HAP-1 (cell line): ENCODE measurements at places on chromosomes 6 and 20.

- no peak for DNase-seq
Observed at GRCh38 chr20:56797023-56797422, 167.9 kb downstream of the TFAP2C start.

DNA sequence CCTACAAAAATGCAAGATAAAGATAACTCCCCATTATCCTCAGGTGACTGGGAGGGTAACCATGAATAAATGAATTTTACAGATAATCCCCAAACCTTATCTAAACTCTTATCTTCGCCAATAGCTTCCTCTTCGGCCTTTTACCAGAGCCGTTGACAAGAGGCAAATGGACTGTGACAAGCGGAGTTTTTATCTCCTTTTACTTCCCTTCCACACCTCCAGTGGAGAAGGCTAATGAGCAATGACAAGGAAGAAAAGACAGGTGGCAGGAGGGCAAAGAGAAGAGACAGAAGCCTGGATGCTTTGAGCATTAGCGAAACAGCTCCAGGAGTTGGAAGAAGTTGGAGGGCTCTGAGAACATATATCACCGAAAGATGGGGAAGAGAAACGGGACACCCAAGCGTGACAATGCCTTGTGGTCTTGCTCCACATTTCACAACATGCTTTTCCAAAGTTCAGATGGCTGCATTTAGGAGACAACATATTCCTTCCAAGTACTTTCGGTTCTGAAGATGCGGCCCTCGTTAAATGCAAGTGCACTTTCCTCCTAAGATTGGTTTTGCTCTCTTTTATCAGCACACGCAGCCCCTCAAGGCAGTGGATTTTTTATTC is 69.2 kb downstream of the PRDM1 start:
- DNase-seq: no peak

DNA sequence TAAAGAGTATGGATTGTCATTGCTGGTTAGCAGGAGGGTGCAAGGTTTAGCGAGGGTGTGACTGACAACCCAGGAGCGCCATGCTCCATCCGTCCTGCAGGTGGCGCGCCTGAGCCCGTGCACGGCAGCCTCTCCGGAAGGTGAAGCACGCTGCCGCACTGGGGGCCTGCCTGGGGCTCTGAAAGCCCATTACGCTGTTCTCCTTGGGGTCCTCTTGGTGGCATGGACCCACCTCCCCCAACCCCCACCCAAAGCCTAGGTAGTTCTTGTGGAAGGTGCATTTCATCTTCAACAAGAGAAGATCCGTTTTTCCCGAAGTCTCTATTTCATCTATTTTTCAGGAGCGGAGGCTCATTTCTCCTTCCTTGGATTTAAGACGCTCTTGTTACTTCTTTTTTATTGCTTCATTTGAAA is 197.4 kb upstream of the KCNG1 start:
- DNase-seq: peak; percentile 12

DNA sequence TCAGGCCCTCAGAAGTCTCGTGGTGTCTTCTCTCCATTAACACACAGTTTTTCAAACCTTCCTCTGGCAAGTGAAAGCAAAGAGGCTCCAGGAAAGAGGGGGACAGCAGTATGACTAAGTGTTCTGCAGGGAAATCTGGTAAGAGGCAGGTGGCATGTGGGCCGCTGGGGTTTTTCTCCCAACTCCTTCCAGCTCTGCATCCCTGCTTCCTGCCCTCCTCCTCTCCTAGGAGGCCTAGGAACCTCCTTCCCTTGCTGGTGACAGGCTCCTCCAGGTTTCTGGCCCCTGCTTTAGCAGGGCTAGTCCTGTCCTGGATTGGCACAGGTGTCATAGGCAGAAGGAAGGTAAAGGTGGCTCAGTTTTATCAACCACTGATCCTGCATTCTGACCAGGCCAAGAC is 7.6 kb upstream of the ITCH start:
- DNase-seq: no peak

- DNase-seq: no peak
Observed at GRCh38 chr6:114430534-114431124, 87.8 kb upstream of the HS3ST5 start.

GRCh38 chr6:80329496-80329895 is 223.0 kb downstream of the BCKDHB start:
- DNase-seq: no peak

DNA sequence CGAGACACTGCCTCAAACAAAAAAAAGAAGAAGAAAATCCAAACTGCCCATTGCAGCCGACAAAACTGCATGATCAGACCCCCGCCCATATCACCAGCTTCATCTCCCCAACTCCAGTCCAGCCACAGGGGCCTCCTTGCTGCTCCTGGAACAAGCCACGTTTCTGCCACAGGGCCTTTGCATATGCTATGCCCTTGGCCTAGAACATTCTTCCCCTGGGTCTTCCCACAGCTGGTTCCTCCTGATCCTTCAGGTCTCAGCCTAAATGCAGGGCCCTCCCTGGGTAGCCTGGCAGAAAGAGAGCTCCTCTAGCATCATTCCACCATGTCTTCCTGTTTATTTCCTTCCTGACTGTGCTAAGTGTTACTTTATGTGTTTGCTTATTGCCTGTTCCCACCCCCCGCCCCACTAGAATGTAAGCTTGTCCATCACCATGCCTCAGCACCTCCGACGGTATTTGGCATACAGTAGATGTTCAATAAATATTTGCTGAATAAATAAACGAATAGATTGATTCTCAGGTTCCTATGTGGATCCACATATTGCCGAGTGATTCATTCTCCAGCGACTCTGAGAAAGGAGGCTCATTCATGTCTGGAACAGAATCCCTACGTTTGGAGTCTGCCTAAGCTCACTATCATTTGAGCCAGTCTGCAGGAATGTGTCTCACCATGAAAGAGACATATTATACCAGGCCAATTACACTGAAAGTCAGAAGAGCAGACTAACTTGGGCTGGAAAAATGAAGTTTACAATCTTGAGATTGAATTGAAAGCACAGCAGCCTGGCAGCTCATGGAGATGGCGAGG is 56.1 kb downstream of the NFATC2 start:
- DNase-seq: no peak

DNA sequence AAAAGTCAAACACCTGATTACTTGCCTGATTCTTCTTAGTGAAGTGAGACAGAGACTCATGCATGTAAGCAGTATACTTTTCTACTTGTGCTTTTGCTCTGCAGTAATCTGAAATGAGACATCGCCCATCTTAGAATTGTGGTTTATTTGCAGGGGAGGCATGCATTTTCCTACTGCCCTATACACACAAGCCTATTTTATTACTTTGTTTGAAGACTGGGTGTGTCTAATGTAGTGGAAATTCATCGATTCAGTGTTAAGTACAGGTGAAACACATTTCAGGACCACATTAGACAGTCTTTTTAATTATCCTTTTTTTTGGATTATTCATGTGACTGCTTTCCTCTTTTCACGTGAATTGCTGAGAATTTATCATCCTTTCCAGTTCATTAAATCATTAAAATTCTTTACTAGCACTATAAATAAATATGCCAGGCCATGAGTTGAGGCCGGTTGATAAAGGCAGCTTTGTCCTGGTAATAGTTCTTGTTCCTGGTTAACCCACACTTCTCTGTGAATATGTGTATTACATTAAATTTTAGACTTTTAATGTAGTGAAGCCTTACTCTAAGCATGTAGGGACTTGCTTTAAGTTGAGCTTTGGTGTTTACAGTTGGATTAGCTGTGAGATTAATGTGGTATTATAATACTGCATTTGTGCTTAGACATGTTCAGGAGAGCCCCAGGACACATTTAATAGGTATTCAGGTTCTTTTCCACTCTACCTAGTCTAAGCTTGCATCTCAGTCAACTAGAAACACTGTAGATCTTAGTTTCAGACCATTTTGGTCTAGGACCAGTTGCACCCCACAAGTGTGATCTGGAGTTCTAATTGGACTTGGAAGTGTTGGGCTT is 10.8 kb upstream of the BTBD3 start:
- DNase-seq: no peak

GRCh38 chr6:23994013-23994412 is 132.0 kb upstream of the NRSN1 start:
- DNase-seq: no peak

- DNase-seq: no peak
Observed at GRCh38 chr6:111157412-111157811, 70.1 kb downstream of the SLC16A10 start.

DNA sequence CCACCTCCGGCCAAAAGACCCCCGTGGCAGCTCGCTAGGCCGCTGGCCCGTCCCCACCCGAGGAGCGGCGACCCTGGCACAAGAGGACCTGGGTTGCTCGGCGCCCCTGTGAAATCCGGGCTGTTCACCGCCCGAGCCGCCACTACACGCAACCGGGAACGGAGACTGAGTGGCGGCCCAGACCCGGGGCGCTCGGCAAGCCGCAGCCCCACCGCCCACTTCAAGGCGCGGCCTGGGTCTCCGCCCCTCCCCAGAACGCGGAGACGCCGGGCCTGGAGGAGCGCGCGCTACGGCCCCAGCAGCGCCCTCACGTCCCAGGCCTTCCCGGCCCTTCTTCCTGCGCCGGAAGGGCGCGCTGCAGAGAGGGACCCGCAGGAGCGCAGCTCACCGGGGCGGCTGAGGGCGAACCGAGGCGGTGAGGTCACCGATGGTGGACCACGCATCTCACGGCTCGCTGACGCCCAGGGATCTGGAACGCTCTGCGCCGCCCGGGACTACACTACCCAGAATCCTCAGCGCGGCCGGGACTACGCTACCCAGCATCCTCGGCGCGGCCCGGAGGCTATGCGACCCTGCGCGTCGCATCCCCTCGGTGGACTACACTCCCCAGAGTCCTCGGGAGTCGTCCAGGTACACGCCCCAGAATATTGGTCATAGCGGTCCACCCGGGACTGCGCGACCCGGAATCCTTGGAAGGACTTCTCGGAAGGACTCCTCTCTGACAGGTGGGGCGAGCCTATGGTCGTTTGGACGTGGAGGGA is at the start of gene ZNF337:
Gene ZNF337, minus strand, starts transcription at position 483 of the 761 bp plus-strand sequence. CDS start 10,436 bp downstream, outside the sequence.
- DNase-seq: peak; percentile 96

DNA sequence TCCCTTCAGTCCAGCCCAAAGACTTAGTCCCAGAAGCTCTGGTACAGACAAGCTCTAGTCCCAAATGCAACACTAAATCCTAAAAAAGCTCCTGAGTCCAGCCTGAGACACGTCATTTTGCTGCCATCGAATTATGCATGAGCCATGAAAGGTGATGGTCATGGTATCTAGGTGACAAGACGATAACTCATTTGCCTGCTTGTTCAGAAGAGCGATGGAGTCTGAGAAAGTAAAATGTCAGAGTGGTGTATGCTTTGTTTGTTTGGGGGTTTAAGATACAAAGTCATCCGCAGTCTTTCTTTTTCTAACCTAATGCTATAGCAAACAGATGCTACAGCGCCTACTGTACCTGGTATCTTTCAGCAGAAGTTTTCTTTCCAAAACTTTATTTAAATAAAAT is 54.7 kb downstream of the SLC23A2 start:
- no peak for DNase-seq

- DNase-seq: no peak
Observed at GRCh38 chr6:35500782-35501181, 3.9 kb upstream of the TEAD3 start.

DNA sequence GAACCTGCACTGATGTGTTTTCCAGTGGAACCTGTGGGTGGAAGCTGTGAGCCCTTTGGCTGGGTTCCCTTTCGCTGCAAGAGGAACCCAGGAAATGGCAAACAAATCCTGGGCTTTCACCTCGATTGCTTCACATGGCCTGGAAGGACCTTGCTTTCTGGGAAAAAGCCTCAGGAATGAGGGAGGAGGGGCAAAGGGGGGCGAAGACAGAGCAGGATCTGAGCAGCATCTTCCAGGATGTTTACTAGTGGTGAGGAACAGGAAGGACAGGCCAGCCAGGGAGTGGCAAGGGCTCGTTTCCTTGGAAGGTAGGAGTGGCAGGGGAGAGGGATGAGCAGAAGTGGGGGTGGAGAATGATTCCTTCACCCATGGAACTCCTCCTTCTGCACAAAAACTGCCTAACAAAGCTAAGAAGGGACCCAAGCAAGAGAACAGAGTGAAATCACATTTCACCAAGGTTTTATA is 5.9 kb downstream of the SLC2A10 start:
- no peak for DNase-seq

DNA sequence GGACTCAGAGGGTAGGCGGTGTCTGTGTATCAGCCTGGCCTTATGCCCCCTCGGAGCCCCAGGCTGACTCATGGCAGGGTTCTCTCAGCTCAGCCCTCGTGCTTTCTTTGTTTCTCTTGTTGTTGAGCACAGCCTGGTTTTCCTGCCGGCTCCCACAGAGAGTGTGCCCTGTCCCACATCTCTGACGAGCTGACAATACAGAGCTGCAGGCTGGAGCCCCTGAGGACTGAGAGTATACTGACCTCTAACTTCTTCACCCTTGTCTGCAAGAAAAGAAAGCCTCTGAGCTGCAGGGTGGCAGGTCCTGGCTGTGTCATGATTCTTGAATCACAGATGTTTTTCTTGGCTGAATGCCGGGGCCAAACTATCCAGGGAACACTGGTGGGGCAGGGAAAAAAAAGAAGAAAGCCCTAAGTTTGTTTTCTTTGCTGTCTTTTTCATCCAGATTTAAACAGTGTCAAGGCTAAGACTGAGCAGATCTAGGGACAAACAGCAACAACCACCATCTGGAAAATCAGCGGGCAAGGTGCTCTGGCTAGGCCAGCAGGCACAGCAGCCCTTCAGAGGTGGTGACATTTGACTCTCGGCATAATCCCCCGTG is 63.3 kb upstream of the ZNF133 start:
- no peak for DNase-seq

DNA sequence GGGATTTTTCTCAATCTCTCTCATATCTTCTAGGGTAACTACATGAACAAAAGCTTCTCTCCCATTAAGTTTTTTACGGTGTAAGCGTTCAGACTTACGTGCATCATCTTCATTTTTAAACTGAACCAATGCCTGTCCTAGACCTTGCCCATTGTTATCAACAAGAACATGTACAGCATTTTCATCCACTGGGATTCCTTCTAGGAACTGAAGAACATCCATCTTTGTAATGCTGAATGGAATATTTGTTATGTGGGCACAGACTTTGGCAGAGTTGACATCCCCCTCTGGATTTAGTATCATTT is 11.3 kb downstream of the CPNE1 start:
- DNase-seq: no peak

DNA sequence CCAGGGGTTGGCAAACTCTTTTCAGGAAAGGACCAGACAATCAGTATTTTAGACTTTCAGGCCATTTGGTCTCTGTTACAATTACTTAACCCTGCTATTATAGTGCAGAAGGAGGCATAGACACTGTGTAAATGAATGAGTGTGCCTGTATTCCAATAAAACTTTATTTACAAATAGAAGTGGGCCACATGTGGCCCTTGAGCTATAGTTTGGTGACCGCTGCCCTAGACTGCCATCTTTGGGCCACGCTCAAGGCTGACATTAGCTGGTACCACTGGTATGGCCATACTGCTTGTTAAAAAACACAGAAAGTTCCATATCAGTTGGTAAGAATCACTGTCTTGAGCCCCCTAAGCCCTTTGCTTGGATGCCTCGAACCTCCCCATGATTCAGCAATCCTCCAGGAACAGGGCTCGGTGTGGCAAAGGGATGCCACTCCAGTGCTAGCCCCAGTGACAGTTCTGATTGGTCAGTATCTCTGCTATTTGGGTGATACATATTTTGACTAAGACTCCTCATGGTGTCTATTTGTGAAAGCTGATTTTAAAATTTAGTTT is 23.3 kb upstream of the SNRNP48 start:
- DNase-seq: no peak

GRCh38 chr20:7770578-7770977 is 169.7 kb downstream of the HAO1 start:
- no peak for DNase-seq
